ENCODE measurements at places on chromosomes 6 and 20.

GRCh38 chr6:25278261-25278913, 787 bp upstream of the CARMIL1 start:
- no peak for DNase-seq

GRCh38 chr6:26269531-26270485, 95.2 kb upstream of the BTN3A2 start:
- DNase-seq: no peak

- DNase-seq: no peak
Observed at GRCh38 chr20:50804437-50805348, 9.8 kb downstream of the BCAS4 start.

DNA sequence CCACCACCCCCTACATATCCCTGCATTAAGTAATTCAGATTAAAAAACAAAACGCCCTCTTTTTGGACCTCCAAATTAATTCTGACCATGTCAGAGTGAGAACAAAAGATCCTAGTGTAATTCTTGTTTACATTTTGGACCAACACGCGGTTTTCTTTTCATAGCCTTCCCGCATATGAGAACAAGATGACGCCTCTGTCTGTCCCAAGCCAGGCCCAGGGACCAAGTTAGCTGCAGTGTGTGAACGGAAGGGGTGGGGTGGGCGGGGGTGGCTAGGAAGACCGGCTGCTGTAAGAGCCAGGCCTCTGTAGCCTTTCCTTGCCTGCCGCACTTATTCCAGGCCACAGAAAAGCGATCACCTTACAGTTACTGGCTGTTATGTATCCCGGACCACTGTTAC, 68.0 kb downstream of the PLCG1 start:
- DNase-seq: peak; percentile 72

DNA sequence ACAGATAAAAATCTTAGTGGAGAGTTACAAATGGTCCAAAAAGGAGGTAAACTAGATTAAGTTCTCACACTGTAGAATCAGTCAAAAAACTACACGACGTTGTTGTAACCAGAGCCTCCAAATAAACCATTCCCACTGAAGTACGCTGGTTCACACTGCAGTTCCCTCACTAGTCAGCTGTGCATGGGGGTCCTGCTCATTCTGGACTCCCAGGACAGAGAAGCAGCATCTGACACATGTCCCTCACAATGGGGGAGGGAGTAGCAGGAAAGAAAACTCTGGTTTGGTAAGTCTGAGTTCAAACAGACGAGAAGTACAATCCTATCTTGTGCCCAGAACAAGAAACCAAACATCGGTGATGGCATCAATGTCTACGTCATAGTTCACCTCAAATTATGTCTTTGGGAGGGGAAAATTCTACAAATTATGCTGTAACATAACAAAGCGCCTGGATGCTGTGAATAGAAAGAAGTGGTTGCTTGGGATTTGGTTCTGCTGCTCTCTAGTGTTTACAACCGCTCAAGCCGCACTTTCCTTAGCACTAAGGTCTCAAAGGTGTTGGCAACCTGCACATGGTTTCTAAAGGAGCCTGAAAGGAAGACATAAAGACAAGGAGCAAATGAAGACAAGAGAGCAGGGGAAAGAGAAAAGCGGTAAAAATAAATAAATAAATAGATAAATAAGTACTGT, 208.0 kb downstream of the GMDS start:
- no peak for DNase-seq

- no peak for DNase-seq
Observed at GRCh38 chr20:58007947-58008346, 220.5 kb downstream of the ANKRD60 start.

- DNase-seq: no peak
Observed at GRCh38 chr6:144065213-144065660, 30.1 kb downstream of the SF3B5 start.

DNA sequence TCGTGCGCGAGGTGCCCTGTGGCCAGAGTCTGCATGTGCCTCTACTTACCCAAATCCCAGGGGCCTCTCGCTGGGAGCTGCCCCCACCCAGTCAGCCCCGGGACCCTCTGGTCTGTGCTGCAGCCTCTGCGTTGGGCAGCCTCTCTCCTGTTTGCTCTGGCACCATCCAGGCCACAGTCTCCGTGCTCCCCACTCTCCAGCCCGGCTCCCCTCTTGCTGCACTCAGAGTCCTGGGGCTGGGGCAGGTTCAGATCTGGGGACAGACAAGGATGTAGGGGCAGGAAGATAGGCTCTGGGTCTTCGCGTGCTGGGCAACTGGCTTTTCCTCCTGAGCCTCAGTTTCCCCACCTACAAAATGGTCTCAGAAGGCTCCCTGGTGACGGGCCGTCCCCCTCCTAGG, 70.8 kb upstream of the GATA5 start:
- no peak for DNase-seq

DNA sequence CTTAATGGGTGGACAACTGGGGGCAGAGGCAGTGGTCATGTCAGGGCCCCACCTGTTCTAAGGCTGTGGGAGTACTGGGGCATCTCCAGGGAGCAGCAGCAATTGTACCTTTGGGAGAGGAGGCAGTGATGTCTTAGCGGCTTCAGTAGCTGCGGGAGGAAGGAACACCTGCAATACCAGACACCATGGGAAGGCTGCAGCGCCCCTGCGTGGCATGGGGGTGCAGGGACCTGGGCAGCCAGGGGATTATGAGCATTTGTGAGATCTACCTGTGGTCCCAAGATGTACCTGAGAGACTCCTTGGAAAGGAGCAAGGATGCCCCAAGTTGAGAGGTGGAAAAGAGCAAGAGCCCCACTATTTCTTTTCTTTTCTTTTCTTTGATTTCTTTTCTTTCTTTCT, 112.1 kb upstream of the GPR6 start:
- no peak for DNase-seq

DNA sequence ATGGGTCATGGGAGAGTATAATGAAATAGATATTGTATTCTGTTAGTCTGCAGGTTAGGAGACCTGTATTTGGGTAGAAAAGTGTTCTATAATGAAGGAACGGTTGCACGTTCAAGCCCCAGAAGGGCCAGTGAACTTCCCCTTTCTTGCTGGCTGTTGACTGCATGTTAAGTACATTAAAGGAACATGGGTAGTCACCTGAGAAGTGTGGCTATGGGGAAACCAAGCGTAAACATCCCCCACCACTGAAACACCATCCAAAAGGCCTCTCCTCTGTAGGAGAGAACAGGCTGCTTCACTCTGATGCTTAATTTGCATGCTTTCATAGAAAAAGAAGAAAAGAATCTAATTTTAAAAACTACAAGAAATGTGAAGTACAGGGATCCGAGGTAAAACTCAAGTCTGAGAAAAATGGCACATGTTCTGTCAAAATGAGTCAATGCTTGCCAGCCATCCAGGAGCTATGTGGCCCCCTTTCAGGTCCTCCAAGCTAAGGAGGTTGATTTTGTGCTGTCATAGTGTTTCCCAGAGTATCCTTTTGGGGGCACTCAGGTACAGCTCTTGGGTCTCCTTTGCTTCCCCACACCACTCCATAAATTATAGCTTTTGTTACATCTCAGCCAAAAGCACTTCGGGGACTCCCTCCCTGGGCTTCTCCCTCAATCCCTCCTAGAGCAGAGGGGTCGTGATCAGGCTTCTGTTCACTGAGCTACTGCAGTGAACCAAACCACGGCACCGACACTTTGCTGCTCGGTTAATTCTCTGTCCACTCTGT, 283.7 kb upstream of the AGPAT4 start:
- no peak for DNase-seq

DNA sequence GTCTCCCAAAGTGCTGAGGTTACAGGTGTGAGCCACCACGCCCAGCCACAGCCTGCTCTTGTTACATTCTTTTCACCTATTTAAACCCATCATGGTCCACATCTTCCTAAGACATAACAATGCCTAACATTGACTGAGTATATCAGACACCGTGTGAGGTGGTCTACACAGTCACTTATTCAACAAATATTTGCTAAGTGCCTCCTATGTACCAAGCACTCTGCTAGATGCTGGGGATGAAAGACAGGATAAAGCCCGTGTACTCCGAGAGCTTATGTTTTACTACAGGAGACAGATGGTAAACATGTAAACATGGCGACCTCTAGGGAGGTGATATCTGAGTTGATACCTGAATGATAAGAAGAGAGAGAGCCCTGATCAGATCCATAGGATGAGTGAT, 12.7 kb downstream of the BCL2L1 start:
- DNase-seq: no peak

DNA sequence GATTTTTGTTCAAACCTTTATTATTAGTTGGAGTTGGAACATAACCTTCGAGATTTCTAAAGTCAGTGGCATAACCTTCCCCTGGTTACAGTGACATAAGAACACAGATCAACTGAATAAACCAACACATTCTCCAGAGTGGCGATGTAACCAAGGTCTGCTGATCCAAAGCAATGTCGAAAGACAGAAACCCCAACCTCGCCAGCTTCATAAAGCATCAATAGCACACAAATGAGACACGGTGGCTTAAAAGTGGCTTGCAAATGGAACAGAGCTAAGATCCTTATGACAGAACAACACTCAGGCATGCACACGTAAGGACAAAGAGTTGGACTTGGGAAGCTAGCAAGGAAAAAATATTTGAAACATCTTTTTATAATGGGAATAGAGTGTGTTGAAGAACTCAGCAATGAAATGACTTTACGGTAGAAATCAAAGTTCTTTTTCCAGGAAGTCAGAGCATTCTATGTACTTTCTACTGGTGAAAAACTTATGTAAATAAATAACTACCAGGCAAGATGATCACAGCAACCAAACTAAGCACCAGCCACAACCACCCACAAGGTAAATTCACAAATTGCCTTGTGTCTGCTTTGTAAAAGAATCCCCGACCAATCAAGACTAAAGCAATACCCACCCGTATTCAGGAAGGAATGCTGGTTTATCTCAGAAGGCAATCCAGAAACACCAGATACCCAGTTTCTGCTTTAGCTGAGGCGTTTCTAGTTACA, 61.0 kb upstream of the NHSL1 start:
- DNase-seq: no peak

DNA sequence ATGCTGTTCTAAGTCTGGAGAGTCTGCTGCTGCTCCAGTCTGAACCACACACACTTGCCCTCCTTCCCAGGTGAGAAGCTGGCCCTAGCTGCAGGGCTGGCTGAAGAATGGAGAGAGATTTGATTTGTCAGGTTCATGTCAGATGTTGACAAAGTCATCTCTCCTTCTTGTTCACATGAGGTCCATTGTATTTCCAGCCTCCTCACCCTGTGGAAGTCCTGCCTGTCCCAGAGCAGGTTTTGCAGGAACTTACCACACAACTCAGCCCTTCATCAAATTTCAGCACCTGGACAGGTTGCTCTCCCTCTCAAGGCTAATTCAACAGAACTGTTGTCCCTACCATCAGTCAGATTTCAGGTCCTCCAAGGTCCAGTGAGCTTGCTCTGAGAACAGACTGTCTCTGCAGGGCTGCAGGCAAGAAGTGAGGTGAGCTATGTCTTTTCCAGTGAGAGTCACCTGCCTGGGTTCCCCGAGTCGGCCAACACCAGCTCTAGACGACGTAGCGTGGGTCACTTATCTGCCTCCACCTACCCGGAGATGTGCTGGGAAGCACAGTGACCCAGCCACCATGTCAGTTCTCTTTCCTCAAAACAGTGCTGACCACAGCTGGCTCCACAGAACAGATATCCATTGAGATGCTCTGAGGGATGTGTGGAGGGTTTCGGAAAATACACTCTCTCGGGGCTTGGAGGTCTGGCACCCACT, 58.0 kb upstream of the CD93 start:
- no peak for DNase-seq

GRCh38 chr20:47281376-47281775, 75.1 kb downstream of the ZMYND8 start:
- DNase-seq: no peak

DNA sequence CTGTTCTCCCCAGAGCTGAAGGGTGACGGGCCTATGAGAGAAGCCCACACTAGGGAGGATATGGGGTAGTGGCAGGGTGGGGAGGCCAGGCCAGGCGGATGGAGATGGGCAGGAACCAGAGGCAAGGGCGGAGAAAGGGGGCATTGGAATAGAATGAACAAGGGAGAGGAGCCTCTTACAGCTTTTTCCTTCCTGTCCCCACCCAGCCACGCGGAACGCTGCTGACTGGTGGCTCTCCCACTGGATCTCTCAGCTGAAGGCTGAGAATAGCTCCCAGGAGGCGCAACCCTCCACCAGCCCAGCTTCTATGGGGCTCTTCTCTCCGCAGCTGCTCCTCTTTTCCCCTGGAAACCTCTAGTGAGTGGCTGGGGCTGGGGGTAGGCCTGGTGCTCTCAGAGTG, 10.8 kb downstream of the DLK2 start:
- DNase-seq: peak; percentile 42

DNA sequence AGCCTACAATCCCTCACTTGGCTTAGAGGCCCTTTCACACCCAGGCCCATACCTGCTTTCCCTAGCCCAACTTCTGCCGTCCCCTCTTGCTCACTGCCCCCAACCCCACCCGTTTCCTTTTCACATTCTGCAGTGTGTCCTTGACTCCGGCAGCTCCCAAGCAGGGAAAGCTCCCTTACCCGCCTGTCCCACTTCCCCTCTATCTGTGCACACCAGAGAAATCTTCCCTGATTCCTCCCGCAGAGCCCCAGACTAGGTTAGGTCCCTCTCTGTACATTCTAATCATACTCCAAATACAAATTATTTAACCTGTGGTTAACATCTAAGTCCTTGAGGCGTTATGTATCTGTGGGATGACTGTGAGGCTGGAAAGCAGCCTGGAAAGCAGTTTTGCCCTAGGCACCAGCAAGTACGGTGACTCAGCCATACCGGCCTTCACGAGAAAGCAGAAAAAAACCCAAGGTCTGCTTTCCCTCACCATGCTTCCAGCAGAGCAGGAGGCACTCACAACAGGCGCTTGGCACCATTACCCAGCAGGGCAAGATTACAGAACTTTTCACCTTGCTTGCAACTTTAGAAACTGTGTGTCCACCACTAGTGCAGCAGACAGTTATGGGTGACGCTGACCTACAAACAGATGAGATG, 22.3 kb downstream of the ELOVL5 start:
- no peak for DNase-seq

DNA sequence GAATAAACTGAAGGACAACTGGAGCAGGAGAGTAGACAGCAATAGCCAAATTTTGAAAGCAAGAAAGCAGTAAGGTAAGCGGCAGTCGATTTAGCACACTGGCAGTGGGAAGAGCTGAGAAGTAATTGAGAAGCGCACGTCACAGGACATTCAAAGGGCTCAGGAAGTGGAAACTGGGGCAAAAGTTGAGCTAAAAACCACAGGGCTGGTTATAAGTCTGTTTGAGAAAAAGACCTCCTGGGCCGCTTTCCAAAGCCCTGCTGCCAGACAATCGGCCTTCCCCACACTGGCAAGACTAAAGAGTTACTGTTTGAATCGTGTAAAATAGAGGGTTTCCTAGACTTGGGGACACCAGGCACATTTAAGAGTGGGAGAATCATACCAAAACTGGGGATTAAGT, 161.4 kb downstream of the DNAH8 start:
- DNase-seq: no peak

DNA sequence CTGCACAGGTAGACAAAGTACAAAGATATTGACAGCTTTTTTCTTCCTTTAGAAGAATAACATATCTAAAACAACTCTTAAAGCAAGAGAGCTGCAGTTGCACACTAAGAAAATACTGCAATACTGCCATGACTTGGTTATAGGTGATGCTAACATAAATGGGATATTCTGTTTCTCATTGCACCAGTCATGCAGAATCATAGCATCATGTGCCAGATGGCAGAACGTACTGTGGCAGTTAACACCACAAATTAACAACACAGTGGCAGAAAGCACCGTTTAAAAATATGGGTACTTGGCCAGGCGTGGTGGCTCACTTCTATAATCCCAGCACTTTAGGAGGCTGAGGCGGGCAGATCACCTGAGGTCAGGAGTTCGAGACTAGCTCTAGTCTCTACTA, 7.4 kb downstream of the ASXL1 start:
- no peak for DNase-seq
